Activated CD4-positive, CD25-positive, alpha-beta regulatory T cell treated with anti-CD3 and anti-CD28 coated beads, Interleukin-2, amount 50 U/mL, for 72 hours (primary cell): ENCODE measurements at places on chromosomes 6 and 20.

GRCh38 chr6:28545955-28546354, 20.3 kb downstream of the GPX5 start:
- no peak for DNase-seq

GRCh38 chr6:148891405-148891783, 144.6 kb downstream of the UST start:
- no peak for DNase-seq

- DNase-seq = no peak
Measured at GRCh38 chr20:4076671-4077070, 61.3 kb upstream of the RNF24 start.

DNA sequence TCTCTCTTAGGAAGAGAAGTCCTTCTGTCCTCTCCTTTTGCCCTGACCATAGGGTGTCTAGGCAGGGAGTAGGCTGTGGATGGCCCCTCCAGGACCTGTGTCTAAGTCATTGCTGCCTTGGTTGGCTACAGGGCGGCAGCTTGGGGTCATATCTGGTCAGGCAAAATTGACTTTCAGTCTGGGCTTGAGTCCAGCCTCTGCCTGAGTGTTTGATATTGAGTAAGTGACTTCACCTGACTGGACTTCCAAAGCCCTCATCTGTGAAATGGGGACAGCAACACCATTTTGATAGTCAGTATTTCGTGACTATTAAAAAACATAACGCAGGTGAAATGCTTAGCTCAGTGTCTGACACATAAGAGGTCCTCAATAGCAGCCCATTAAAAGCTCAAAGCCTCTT, 4.6 kb downstream of the TGM3 start:
- no peak for DNase-seq

- DNase-seq = no peak
Measured at GRCh38 chr6:48754641-48755040, 643.6 kb upstream of the PTCHD4 start.

GRCh38 chr6:169452117-169452868, 198.6 kb upstream of the THBS2 start:
- DNase-seq = no peak

GRCh38 chr20:6940048-6940447, 172.6 kb downstream of the BMP2 start:
- no peak for DNase-seq

- no peak for DNase-seq
Measured at GRCh38 chr6:100823041-100823440, 58.1 kb downstream of the ASCC3 start.

DNA sequence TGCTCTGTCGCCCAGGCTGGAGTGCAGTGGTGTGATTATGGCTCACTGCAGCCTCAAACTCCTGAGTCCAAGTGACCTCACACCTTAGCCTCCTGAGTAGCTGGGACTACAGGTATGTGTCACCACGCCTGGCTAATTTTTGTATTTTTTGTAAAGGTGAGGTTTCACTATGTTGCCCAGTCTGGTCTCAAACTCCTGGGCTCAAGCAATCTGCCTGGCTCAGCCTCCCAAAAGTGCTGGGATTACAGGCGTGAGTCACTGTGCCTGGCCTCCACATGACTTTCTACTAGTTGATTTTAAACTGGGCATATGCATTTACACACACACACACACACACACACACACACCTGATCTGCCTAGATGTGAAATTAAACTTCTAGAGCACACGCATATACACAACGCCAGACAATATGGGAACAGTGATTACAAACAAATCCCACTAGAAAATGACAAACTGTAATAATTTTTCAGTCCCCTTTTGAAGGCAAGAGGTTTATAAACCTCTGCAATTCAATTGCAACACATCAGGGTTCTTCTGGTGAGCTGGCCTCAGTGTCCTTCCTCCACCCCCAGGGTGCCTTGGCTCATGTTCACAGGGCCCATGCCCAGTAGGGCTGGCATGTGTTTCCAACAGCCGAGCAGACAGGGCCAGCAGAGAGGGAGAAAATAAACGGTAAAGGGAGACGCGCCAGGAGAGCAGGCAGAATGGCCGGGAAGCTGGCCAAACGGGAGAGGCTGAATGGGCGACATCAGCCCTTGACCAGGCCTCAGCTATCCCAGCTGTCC, 31.2 kb downstream of the PARD6B start:
- DNase-seq = no peak

DNA sequence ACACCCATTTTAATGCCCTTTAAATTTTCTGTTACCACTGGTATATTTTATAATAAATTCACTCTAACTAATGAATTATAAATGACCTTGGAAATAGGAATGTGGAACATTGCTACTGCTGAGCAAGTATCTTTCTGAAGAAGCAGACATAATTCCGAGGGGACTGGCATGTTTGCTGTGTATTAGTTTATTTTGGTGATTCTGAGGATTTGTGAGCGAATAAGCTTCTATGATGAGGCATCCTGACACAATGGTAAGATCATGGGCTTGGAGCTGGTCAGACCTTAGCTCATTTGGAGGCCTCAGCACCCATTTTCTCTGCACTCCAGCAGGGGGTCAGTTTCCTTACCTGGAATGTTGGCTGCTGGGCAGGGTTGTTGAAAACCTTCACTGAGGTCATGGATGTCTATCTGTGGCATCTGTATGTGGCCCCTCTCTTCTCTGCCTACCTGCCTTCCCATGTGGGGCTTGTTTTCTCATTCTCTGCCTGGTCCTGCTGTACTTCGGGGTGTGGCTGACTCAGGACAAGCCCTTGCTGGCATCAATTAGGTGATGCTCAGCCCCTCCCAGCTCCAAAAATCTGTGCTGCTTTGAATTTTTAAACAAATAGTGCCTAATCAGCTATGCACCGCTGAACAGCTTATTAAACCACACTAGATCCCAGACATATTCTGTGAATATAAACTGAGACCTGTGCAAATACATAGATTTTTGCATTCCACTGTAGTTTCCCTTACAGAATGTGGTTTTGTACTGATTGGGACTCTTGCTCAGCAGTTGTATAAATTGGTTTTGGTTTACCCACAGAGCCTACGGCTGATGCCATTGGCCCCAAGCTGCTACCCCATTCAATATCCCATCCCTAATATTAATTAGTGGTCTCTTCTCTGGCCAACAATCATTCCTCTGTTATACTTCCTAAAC, 10.7 kb downstream of the ARID1B start:
- DNase-seq = no peak

GRCh38 chr20:32493356-32493755, 91.8 kb downstream of the NOL4L start:
- no peak for DNase-seq

DNA sequence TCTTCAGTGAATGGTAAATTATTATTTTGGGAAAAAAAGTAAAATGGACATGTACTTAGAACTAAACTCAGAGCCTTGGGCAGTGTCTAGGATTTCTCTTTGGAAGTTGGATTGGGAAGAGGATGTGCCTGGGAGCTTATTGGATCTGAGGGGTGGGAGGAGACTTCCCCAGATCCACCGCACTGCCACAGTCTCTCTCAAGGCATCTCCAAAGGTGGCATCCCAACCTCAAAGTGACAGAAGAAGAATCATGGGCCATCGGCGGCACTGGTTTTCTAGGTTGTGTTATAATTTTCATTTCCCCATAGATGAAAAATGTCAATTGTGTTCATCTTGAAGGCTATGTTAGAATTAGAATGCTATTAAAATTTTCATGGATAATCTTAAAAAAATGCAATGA, 66.8 kb upstream of the CD93 start:
- no peak for DNase-seq

DNA sequence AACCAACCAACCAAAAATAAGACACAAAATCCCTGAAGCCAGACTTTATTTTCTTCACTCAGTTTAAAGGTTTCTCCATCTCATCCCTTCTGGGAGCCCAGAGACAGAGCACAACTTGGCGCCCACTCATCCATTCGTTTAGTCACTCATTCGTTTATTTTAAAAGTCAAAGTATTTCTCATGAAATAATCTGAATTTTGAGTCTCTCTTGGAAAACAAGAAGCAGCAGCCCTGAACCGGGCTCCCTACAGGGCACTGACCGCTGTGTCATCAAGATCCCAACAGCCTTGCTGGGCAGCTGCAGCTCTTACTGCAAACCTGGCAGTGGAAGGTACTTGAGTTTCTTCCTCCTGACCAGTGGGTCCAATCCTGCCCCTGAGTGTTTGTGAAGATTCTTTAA, 171.6 kb downstream of the THBS2 start:
- DNase-seq = no peak

GRCh38 chr6:48080227-48081009, 30.6 kb downstream of the PTCHD4 start:
- DNase-seq = no peak

GRCh38 chr6:98230250-98230649, 604.1 kb upstream of the POU3F2 start:
- no peak for DNase-seq

DNA sequence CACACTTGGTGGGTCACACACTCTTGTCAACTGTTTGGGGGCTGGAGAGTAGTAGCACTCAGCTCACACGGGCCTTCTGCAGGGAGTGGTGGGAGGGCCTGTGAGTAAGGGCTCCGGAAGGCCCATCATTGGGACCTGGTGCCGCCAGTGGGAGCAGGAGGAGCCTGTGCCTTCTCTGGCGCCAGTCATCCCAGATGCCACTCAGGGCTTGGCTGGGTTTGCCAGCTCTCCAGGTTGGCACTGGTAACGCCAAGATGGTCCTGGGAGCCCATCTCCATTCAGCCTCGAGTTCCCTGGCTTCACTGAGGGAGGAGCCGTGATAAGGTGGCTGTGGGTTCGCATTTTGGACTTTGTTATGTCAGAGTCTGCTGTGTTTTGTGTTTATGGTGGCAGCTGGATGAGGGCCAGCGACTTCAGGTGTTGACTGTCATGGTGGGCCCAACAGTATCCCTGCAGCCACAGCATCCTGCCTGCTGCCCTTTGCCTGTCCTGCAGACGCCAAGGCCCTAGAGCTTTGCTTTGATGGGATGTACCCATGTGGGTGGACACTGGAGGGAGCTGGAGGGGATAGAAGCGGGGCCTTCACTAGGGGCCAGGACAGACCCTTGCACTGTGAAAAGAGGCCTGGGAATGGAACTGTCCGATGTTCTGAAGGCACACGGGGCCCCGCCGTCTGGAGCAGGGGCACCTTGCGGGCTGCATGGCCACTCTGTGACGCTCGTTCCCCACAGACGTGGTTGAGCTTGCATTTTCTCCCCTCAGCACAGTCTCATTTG, 13.3 kb upstream of the DNAJC5 start:
- DNase-seq = no peak

DNA sequence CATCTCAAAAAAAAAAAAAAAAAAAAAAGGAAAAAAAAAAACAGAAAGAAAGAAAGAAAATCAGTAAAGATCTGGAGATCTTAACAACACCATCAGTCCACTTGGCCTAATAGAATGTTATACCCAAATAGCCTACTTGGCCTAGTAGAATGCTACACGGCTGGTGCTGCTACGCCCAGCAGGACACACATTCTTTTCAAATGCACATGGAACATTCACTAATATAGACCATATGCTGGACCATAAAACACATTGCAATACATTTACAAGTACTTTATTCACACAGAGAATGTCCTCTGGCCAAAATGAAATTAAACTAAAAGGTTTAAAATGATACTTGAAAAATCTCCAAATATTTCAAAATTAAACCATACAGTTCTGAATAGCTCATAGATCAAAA, 80.0 kb upstream of the TNFAIP3 start:
- no peak for DNase-seq

DNA sequence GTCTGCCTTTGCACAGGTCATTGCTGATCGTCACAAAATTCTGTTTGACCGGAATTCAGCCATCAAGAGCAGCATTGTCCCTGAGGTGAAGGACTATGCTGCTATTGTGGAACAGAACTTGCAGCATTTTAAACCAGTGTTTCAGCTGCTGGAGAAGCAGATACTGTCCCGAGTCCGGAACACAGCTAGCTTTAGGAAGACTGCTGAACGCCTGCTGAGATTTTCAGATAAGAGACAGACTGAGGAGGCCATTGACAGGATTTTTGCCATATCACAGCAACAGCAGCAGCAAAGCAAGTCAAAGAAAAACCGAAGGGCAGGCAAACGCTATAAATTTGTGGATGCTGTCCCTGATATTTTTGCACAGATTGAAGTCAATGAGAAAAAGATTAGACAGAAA, 24.6 kb upstream of the CALHM6 start:
- no peak for DNase-seq

DNA sequence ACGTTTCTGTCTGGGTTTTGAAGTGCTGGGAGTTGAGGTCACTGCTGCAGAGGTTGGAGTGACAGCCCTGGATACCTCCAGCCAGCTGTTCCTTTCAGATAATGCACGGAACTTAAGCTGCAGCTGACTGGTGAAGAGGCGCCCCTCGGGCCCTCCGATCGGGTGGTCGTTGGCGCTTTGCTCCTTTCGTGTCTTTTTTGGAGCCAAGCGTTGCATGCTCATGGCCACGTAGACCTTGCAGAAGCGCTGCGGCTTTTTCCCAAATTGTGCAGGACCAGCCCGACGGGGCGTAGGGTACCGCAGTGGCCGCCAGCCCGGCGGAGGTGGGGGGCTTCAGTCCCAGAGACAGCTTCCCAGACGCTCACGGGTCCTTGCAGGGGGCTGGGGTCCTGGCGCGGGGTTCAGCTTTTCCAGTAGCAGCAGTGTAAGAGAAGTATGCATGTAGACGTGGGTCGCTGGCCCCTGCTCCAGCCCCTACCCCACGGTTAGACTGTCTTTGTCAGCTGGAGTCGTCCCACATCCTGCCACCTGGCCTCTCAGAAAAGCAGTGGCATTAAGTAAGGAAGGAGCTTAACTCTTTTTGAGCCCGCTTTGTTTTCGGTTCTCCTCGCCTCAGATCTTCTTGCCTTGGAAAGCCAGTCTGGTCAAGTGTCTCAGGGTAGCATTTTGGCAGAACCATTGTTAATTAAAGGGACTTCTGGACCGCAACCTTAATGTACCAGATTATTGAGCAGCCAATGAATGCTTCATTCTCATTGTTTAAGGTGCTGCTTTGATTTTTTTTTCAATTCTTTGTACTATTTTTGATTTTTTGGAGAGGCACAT, 838 bp downstream of the TNFAIP3 start:
- no peak for DNase-seq

GRCh38 chr6:21478411-21478810, 115.1 kb upstream of the SOX4 start:
- DNase-seq = no peak

DNA sequence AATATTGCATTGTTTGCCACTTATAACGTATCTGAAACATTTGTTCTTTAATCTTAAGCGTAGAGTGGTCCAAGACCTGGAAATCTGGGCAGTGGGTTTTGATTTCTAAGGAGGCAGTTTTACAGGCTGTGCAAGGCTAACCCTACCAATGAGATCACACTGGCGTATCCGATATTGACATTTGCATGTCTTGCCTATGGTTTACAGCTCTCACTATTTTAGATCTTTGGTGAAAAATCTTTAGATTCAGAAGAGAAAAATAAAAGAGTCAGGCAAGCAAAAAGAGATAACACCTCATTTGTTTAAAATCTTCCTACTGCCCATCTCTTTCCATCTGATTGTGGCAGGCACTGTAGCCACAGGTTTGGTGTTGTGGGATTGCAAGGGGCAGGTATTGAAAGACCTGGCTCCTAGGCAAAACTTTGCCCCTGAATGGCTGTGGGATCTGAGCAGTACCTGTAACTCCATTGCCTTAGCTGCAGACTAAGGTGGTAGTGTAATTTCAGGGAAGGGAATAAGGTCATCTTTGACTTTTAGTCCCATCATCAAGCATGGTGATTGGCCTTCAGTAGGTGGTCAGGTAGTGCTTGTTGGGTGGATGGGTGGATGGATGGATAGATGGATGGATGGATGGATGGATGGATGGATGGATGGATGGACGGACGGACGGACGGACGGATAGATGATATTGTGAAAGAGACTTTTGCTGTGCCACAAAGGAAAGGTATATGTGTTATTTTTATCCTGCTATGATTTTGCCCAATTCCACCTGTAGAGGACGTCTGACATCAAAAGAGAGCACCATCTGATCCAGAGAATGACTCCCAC, 1.9 kb downstream of the TNFAIP3 start:
- DNase-seq = no peak
